ENCODE measurements at places on chromosomes 12 and 14.

- DNase-seq, result no peak
Measured at GRCh38 chr14:32657081-32657480, 281.6 kb upstream of the NPAS3 start.

DNA sequence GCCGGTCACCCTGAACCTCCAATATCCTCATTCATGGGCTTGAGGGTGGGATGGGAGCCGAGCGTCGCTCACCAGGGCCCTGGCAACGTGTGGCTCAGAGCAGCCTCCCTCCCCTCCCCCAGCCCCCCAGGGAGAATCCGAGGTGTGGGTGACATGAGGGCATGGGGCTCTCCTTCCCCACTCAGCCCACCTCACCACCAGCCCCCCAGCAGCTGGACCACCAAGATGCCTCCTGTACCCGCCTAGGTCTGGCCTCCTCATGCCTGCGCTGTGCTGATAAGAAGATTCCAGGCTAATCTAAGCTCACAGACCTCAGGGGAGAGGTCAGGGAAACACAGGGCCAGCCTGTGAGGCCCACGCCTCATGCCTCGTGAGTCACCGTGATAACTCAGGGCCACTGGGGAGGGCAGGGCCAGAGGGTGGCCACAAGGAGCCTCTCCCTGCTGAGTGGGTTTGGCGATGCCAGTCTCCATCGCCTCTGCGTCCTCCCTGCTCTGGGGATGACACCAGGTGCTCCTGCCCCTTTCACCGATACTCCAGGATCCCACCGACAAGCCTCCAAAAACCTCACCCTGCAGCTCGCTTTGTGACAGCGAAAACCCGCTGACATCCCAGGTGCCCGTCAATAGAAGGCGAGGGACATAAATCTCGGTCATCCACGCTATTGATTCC, 56.9 kb downstream of the TESC start:
- DNase-seq, result no peak

DNA sequence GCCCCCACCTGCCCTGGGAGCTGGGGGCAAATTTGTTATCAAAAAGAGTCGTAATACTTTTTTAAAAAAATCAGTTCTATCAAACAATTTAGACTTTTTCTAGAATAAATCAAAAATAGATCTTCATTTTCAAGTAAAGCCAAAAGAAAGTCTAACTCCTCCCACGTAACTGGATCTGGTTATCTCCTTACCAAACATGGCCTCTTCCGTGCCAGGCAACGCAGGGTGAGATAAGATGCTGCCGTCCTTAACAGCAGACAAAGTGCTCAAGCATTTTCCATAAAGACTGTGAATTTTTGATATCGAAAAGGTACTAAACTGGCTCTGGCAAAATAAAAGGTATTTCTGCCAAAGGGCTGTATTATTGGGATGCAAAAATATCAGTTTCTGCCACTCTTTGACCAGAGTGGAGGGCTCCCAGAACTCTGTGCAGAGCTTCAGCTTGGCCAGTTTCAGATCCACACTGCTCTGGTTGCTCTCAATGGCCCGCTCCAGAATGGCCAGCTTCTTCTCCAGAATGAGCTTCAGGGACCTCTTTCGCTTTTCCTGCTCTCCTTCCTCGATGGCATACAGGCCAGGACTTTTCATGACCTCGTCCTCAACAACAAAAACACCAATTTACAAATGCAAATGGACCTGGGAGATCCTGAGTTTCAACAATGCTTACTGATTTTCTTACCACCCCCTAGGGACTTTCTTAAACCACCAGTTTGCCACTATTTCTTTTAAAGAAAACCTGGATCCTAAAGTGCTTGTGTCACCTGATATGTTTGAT, 29.0 kb downstream of the NRDE2 start:
- DNase-seq, result no peak

- no peak for DNase-seq
Measured at GRCh38 chr12:23446746-23447145, 502.7 kb downstream of the SOX5 start.

GRCh38 chr12:93540466-93540865, 32.0 kb upstream of the SOCS2 start:
- no peak for DNase-seq

DNA sequence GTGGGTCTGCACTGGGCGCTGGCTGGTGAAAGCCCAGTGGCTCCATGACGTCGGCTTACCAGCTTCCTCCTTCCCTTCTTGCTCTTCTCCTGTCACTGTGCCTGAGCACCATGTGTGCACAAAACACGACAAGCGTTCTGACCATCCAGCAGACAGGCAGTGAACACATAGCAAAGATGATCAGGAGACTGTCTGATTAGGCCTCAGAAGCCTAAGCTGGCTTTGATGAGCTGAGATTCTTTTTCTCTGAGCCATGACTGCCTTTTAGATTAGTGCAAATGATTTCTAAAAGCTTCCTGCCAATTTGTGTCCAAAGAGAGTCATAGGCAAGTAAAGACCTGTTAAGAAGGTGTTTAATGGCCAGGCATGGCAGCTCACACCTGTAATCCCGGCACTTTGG, 83.1 kb downstream of the AACS start:
- DNase-seq, result no peak

- no peak for DNase-seq
Measured at GRCh38 chr14:63432228-63432627, 110.9 kb downstream of the PPP2R5E start.

GRCh38 chr14:86604561-86604960, 1074.6 kb downstream of the FLRT2 start:
- no peak for DNase-seq

DNA sequence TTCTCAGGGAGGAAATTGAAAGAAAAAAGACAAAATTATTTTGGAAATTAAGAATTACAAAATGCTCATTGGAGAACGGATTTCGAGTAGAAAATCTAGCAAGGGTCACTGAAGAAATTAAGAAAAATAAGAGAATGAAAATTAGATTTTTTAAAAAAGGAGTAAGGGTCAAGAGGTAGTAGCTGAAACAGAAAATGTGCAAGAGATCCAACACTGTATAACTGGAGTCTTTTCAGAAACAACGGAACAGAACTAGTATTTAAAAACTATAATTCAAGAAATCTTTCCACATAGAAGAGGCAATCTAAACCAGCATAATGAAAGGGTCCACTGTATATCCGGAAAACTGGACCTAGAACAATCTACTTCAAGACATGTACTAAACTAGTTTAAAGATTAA, 28.2 kb downstream of the ATP2B1 start:
- DNase-seq, result no peak

DNA sequence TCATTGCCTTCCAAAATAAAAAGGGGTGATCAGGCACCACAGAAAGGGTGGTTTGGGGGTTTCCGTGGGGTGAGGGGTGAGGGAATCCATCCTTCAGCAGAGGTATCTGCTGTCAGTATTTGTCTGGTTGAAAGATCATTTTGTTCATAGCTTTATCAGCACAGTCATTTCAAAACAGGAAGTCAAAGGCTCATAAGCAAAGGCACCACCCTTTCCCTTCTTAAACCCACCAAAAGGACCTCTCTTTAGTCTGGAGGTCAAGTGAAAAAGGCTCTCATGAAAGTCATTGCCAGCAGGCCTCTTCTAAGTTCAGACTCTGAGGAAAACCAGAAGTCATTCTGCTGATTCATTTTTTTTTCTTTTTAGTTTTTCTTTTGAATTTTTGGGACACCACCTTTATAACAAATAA, 6.2 kb downstream of the CHST11 start:
- DNase-seq, result no peak

DNA sequence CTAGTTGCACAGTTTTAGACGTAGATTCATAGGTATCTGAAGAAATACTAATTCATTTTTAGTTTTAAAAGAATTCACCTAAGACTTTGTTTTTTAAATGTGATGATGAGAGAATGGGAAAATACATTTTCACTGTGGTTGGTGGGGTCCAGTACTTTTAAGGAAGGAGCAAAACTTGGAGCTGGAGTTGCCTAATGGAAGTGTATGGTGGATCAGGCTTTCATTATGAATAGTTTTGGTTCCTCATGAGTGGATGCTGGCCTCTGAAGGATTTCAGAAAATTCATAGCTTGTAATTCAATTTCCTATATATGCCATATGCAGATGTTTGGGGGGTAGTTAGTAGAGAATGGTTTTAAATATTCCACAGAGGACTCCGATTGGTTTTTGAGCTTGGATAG, 27.1 kb downstream of the STK38L start:
- DNase-seq, result no peak

DNA sequence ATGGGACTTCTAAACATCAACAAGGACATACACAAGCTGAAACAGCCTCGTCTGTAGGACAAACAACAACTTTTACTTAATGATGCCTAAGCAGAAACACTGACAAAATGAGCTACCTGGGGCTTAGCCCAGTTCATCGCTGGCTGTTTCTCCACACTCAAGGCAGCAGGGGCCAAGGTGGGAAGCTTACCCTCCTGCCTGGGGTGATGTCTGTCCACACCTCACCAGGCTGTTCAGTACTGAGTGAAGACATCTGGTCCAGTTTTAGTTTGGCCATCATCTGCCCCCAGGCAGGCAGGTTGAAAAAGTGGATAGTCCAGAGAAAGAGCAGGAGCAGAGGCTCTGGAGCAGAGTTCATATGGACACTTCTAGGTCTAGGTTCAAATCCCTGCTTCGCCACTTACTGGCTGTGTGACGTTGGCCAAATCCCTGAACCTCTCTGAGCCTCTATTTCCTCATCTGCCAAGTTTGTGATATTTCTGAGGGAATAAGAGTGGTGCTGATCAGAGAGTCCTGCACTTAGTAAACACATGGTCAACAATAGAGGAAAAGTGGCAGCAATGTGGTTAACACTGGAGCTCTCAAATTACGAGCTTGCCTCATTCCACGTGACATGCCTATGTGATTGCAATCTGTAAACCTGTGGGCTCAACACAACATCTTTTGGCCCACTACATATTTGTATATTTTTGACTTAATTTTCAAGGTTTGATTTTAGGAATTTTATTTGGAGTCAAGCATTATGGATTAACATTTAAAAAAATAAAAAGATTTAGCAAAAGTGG, 720.1 kb upstream of the TMEM132C start:
- DNase-seq, result no peak

DNA sequence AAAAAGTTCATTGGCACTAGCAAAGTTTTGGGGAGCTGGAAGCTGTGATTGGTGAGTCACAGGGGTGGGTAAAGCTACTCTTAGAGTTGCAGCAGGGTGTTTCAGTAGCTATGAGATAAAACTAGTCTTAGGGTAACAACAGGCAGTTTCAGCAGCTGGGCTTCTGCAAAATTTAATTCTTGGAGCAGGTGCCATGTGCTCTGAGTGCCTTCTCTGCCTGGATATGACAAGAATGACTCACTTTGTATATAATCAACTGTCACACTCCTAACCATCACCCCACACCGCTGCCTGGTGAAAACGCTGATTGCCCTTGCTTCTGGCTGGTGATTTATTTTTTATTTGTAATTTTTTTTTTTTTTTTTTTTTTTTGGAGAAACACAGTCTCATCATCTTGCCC, 10.5 kb upstream of the PLBD2 start:
- no peak for DNase-seq

DNA sequence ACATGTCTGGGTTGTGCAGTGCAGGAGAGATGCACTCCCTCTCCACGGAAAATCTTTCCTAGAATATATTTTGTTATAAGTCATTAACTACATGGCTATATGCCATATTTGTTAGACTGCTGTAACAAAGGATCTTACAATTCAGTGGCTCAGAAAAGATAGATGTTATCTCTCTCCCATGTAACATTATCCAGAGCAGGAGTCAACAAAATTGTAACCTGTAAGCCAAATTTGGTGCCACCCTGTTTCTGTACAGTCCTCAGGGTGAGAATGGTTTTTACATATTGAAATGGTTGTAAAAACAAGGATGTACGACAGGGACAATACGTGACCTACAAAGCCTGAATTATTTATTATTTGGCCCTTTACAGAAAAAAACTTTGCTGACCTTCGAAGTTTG, 155.5 kb downstream of the KIF21A start:
- DNase-seq, result no peak

DNA sequence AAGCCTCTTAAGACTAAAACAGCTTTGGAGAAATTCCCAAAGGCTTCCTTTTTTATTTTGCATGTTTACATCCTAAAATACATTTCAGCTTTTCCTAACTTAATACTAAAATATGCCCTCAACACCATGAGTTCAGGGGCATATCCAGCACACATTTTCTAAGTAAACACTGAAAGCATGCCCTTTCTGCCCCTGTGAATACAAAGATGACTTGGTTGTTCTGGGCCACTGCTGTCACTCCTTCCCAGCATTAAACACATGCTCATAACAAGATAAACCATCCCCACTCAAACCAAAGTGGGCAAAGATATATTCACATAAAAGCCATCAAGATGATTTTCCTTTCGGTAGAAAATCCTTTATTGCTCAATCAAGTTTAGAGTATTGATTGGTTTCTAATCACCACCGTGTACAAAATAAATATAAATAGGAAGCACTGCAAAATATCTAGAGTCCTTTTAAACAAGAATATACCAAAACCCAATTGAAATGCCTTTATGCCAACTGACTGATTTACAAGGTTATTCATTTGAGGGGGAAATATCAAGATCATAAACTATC, 1.9 kb downstream of the CCNB1IP1 start:
- no peak for DNase-seq

DNA sequence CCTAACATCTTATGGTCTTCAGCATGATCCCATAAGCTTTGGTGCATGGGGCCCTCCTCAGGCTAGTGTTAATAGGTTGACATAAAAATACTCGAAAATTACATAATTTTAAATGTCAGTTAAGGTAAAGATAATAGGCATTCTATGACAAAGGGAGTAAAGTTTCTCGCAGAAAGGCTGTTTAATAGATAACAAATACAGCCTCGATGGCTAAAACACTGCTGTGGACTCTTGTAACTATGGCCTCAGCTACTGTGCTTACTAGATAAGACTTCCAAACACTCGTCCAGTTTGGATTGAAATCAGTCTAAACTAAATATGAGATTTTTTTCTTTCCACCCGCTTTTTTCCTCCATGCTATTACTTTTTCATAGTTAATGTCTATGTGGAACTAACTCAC, 23.2 kb upstream of the MGST1 start:
- no peak for DNase-seq

GRCh38 chr12:19997656-19998400, 370.5 kb upstream of the PDE3A start:
- no peak for DNase-seq

GRCh38 chr12:15605881-15606590, 183.2 kb downstream of the EPS8 start:
- DNase-seq, result no peak

GRCh38 chr12:22715254-22715653, 90.3 kb downstream of the ETNK1 start:
- DNase-seq, result no peak

GRCh38 chr14:102927346-102927877, 4.9 kb downstream of the AMN start:
- DNase-seq, result no peak

DNA sequence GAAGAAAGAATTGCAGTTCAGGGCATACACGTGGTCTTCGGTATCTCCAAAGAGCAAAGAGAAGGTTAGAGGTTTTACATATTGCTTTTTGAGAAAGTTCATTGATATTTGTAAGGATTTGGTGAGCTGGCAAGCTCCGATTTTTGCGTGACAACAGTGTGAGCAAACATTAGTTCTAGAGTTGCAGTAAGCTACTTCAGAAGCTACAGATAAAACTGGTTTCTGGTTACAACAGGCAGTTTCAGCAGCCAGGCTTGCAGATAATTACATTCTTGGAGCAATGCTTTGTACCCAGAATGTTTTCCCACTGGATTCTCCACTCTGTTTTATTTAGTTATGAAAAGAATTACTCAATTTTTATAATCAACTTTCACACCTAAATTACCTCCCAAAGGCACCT, 28.2 kb downstream of the KLRK1 start:
- no peak for DNase-seq
